Activated CD8-positive, alpha-beta memory T cell treated with anti-CD3 and anti-CD28 coated beads for 36 hours (primary cell): ENCODE measurements at places on chromosomes 2 and 18. TPM values are rescaled to one million over a fixed set of nuclear protein-coding genes. Genes with fewer than 3 reads are reported as not detected.

Gene CD207
- not detected for total RNA-seq

Gene MYOM1
- total RNA-seq = 0.91 TPM

Gene MYL12B
- 238 TPM for total RNA-seq

Gene CRYGD
- total RNA-seq = not detected

Gene PLCD4
- 0.10 TPM for total RNA-seq

Gene SLC19A3
- total RNA-seq = not detected

Gene MEP1B
- total RNA-seq = not detected

Gene XIRP2
- total RNA-seq = not detected

Gene LYPD1
- not detected for total RNA-seq

Gene TTN
- total RNA-seq = 0.38 TPM

Gene DDX18
- total RNA-seq = 159 TPM

Gene PDE1A
- total RNA-seq = not detected

Gene DSC3
- total RNA-seq = 0.04 TPM

Gene MFSD2B
- not detected for total RNA-seq

Gene SLC40A1
- 1.4 TPM for total RNA-seq

Gene ERLEC1
- total RNA-seq = 25.2 TPM

Gene MTCL1
- 0.92 TPM for total RNA-seq

Gene SERPINB2
- total RNA-seq = not detected

Gene SLC23A3
- 1.8 TPM for total RNA-seq

Gene GRB14
- total RNA-seq = not detected

Gene CPO
- not detected for total RNA-seq

Gene ALPP
- not detected for total RNA-seq

Gene COL5A2
- total RNA-seq = 1.5 TPM

Gene LHCGR
- total RNA-seq = not detected

Gene C2orf15
- 0.82 TPM for total RNA-seq

Gene DTNA
- not detected for total RNA-seq

Gene MC5R
- total RNA-seq = not detected

Gene PTPRN
- total RNA-seq = 0.04 TPM

Gene SULT1C2
- not detected for total RNA-seq

Gene SMCHD1
- total RNA-seq = 98.6 TPM

Gene ASXL3
- not detected for total RNA-seq

Gene KLF11
- total RNA-seq = 6.5 TPM

Gene CTNNA2
- not detected for total RNA-seq

Gene ALPG
- not detected for total RNA-seq

Gene CRYGC
- not detected for total RNA-seq

Gene CMPK2
- 0.61 TPM for total RNA-seq

Gene GALNT13
- not detected for total RNA-seq

Gene KCNF1
- total RNA-seq = not detected

Gene SH2D6
- 0.36 TPM for total RNA-seq

Gene PROM2
- total RNA-seq = 0.25 TPM

Gene PELI1
- total RNA-seq = 32.5 TPM

Gene REG3A
- not detected for total RNA-seq

Gene TMEM200C
- not detected for total RNA-seq

Gene PARD3B
- 0.23 TPM for total RNA-seq

Gene UGT1A4
- not detected for total RNA-seq

Gene LRP2
- 0.17 TPM for total RNA-seq

Gene C2orf80
- total RNA-seq = not detected

Gene CFAP210
- total RNA-seq = 0.50 TPM

Gene SLC38A11
- total RNA-seq = not detected

Gene KLHL41
- total RNA-seq = 0.25 TPM

Gene C2orf66
- not detected for total RNA-seq
